ENCODE measurements at places on chromosomes 7 and 10.
A peak's percentile ranks its signal among the peaks of the same experiment; 100 is the strongest.

GRCh38 chr10:111856631-111857030, 326.9 kb downstream of the GPAM start:
- no peak for DNase-seq

- no peak for DNase-seq
These were observed 8.8 kb downstream of the OGDH start for GRCh38 chr7:44615149-44615611.

- no peak for DNase-seq
These were observed 16.9 kb upstream of the TAX1BP1 start for GRCh38 chr7:27723085-27723484.

DNA sequence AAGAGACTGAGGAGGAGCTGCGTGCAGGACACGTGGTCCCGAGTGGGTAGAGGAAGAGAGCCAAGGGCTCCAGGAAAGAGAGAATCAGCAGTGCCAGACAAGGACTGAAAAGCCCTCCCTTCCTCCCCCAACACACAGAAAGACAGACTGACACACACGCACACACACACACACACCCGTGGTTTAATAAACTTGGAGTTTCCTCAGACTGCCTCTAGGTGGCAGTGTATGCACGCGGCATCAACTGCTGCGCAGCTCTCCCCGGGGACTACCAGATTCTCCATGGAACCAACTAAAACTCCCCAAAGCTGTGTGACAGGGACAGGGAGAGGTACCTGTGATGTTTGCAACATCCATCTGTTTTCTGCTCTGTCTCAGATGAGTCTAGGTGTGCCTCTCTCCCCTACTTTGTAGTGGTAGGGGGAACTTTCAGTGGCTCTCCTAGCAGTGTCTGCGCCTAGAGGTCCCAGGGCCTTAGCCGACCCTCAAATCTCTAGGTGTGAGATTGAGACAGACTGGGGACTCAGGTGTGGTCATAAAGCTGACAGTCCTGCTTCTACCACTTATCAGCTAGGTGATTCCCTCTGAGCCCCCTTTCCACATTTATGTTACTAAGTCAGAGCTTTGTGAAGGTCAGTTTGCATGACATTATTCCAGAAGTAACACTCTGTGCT, 9.3 kb upstream of the TSPAN14 start:
- peak; percentile 65 for DNase-seq

DNA sequence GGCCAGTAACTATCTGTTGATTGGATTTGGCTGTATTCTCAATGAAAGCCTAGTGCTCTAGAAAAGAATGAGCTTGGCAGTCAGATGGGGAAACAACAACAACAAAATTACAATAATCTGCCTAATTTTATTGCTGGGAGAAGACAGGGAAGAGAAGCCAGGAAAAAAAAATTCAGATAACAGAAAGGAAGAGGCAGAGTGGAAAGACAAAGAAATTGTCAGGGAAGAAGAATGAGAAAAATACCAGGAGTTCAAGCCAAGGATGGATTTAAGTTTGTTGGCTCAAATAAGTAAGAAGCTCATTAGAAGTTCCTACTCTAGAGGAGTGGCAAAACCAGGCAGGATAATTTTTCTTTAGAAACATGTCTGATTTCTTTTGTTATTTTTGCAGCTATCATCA, 45.9 kb upstream of the PRKG1 start:
- DNase-seq = no peak

- no peak for DNase-seq
These were observed 12.3 kb downstream of the MRPS24 start for GRCh38 chr7:43856996-43857395.

- no peak for DNase-seq
These were observed 5.5 kb upstream of the H2AZ2 start for GRCh38 chr7:44853391-44853790.

- DNase-seq = no peak
These were observed 82.6 kb downstream of the UPF2 start for GRCh38 chr10:11959966-11960365.

DNA sequence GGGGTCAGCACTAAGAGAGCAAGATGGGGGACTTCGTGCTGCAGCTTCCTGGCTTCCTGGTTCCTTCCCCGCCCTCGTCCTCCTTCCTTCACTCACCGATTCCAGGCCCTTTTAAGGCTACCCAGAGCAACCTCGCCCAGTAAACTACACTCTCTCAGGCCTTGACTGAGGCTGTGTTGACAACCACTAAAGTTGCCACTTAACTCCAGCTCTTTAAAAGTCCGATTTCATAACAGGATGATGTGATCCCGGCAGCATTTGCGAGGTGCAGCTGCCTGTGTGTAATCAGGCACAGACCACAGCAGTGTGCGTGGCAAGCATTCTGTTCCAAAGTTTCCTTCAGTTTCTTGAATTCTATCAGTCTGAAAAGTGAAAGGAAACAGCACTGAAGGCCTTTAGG, 110.6 kb downstream of the RAB11FIP2 start:
- DNase-seq = no peak

GRCh38 chr10:4429571-4429970, 396.4 kb upstream of the AKR1E2 start:
- no peak for DNase-seq

GRCh38 chr10:80356563-80356988, at the start of the genes DYDC1 and DYDC2:
Gene DYDC1, minus strand, starts transcription at chr10:80356755. Its CDS starts 4,154 bp downstream, at chr10:80352601.
Gene DYDC2, plus strand, starts transcription at chr10:80356781. Its CDS starts 5,663 bp downstream, at chr10:80362444.
- DNase-seq = peak; percentile 50

DNA sequence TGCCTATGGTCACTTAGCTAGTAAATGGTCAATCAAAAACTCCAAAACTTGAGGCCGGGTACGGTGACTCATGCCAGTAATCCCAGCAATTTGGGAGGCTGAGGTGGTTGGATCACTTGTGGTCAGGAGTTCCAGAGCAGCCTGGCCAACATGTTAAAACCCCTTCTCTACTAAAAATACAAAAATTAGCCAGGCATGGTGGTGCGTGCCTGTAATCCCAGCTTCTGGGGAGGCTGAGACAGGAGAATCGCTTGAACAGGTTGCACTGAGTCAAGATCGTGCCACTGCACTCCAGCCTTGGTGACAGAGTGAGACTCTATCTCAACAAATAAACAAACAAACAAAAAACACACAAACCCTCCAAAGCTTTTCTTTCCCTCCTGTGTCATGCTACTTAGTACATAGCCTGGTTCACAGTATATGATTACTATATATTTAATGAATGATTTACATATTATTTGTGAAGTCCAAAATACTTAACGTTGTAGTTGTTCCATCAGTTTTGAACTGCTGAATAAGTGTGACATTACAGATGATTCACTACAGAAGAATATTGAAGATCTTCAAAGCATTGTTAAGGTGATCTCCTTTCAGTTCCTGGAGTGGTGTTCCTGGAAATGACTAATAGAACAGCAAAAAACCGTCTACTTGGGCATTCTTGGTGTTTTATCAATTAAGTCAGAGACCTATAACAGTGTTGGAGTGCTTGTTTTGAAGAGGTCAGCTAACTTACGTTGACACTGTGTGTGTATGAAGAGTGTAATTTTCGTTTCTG, 72.9 kb downstream of the ADK start:
- DNase-seq = no peak

DNA sequence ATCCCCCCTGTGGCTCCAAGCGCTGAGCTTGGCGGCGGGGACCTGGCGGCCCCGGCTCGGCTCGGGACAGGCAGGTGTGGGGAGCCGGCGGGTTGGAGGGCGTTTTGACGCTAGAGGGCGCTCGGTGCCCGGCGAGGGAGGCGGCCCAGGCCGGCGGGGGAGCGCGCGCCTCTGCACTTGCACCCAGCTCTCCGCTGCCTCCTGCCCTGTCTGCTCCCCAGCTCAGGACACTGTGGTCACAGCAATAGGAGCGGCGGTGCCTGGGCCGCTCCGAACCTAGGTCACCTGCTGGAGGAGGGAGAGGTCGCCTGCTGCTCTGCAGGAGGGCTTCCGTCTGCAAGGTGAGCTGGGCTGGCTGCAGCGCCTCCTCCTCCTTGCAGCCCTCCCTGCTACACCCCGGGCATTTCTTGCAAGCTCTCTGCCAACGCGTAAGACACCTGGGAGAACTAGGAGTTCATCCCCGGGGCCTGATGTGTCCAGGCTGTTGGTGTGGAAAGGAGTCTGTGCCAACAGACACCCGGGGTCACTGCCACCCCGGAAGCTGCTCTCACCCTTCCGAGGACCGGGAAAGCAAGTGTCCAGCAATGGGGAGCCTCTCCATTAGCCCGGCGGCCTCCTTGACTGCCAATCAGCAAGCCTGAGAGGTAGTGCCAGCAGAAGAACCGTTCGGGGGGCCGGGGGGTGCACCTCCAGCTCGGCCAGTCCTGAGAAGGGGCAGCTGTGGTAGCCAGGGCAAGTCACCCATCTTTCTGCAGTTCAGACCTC, 620.4 kb downstream of the GALNT17 start:
- DNase-seq = peak; percentile 54

DNA sequence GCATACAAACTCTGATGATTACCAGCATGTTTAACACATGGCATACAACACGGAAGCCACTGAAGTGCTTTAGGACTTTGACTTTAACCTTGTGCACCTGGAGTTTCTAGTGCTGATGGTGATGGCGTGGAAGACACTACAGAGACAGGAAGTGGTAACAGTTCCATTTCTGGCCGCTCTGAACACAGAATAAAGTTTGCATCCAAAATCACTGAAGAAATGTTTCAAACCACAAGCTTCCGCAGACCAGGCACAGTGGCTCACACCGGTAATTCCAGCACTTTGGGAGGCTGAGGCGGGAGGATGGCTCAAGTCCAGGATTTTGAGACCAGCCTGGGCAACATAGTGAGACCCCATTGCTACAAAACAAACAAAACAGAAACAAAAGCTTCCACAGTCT, 40.3 kb upstream of the TNPO3 start:
- no peak for DNase-seq

DNA sequence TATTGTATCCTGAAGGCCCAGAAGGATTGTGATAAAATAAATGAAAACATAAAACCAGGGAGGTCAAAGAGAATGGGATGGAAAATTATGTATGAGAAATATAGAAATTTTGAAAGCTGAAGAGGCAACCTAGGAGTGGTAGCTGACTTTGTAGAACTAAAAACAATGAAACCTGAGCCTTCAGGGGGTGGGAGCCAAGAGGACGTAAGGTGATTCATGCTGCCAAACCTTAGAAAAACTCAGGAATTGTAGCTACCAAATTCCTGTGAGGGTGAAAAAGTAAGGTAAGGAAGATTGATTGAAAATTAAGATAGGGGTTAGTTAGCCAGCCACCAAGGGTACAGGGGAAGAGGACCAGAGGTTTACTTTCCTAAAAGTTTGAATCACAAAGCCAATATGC, 213.2 kb downstream of the KCND2 start:
- DNase-seq = no peak

DNA sequence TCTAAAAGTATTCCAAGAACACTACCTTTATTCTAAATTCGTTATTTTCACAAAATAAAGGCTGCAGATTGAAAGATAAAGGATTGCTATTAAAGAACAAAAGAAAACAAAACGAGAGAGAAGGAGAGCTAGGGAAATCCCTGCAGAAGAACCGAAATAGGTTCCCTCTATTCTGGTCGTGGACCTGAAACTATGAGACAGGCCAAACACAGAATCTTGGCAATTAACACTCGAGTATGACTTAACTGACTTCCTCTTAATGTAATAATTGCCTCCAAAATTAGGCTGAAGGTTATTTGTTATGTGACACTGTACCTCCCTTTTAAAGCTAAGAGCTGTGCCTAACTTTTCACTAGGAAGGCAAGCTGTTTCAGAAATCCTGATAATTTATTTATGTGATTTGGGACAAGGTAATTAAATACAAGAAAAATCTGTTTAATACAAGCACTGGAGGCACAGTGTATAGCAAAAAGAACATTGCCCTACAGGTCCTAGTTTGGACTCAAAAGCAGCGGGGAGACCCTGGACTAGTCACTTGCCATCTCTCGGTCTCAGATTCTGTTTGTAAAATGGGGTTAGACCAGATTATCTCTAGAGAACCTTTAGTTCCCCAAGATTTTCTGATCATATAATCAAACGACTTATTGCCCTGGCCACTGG, 11.6 kb downstream of the NAMPT start:
- DNase-seq = no peak

- no peak for DNase-seq
These were observed 49.4 kb downstream of the DPYSL4 start for GRCh38 chr10:132236161-132236560.

DNA sequence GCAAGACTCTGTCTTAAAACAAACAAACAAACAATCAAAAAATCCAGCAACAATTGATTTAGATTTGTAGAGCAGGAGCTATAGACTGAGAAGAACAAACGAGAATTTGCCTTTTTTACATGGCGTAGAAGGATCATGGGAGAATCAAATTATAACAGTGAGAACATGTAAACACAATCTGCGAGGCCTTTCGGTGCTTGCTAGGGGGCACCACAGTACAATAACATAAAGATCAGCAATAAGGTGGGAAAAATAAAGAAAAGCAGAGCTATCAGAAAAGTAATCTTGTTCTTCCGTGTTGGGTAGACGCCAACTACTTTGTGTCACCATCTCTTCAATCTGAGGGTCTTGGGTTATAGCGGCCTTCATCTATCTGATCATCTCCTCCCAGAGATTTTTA, 82.2 kb downstream of the NOD1 start:
- DNase-seq = no peak

- DNase-seq = peak; percentile 68
These were observed 61.8 kb downstream of the RASGEF1A start for GRCh38 chr10:43204943-43205671.

GRCh38 chr10:49382826-49383225, 13.1 kb downstream of the DRGX start:
- no peak for DNase-seq

GRCh38 chr7:138116892-138117291, 40.6 kb downstream of the AKR1D1 start:
- DNase-seq = no peak

DNA sequence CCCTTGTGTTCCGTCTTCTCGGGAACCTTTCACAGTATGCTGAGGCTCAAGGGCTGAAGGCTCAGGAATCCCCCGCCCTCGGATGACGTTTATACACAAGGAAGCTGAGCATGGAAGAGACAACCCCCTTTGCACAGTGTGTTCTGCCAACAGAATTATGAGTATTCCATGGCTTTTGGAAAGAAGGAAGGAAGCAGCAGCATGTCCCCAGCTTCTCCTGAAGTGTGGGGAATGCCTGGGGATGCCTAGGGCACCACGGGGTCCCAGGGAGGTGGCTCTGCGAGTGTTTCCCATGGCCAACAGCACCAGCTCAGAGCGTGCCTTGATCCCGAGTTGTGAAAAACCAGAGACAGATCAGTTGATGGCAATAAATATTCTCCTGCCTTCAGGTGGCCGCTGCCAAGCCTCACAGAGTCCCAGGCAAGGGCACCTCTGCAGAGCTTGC, 88.8 kb upstream of the DDC start:
- no peak for DNase-seq

GRCh38 chr10:94383530-94383929, 18.8 kb upstream of the TBC1D12 start:
- DNase-seq = no peak

DNA sequence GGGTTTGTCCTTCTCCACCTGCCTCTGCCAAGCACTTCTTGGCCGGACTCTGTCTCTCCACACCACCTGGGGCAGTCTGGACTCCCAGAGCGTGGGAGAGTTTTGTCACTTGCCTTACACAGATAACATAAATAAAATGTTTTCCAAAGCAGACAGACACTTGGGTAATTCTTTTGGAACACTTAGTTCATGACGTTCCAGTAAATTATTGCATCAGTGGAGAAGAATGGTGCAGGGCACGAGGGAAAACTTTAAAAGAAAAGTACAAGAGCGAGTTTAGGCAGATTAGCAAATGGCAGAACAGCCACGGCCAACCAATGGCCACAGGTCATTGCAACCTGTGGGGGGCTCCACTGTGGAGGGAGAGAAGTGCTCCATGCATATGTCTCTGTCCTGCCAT, 170.6 kb upstream of the GRB10 start:
- DNase-seq = no peak

All from activated CD4-positive, alpha-beta T cell treated with anti-CD3 and anti-CD28 coated beads, Interleukin-2, amount 50 U/mL, for 48 hours (primary cell).